ENCODE measurements at places on chromosomes 7 and 10.

- no peak overlapping the region for H3K27ac ChIP-seq
- H3K36me3 ChIP-seq: no peaks in the 10 kb centered on the region
- no peak for DNase-seq
- no peaks in the 10 kb centered on the region for H3K27me3 ChIP-seq
- no peaks in the 10 kb centered on the region for H3K4me1 ChIP-seq
Measured at GRCh38 chr10:131697476-131698128, 203.2 kb upstream of the PPP2R2D start.

DNA sequence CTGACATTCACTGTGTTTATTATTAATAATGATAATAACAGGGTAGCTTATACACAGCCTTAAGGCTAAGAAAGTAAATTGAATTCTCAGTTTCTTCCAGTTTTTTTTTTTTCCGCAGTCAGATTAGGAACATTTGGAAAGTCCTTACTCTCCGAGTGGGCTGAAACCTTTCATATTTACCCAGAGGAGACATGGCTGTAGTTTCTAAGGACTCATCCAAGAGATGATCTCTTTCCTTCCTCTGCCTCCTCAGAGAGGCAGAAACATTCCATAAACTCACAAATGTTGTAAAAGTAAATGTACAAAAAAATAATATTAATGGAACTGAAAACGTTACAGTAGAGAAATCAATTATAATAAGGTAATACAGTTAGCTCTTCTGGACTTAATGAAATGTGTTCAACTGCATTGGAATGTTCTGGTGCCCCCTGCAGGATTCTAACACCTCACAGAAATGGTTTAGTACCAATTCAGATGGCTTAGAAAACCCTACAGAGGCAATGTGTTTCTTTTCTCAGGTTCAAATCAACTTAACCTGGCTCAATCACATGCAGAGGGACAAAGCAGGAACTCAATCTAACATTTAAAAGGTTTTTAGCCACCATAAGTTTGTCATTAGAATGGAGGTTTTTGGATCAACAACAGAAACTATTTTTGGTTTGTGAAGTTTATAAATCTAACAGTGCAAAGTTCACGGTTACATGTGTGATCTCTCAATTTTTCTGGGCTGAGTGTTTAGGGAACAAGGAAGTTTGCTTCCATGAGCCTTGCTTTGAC, 71.7 kb downstream of the ICA1 start:
- no peaks in the 10 kb centered on the region for H3K27me3 ChIP-seq
- H3K36me3 ChIP-seq: no peaks in the 10 kb centered on the region
- DNase-seq: peak; percentile 41
- H3K4me1 ChIP-seq: peaks cover 2% of the 10 kb centered on the region
- no peak overlapping the region for H3K4me3 ChIP-seq

GRCh38 chr7:157497367-157497743, 160.6 kb downstream of the DNAJB6 start:
- no peaks in the 10 kb centered on the region for H3K36me3 ChIP-seq
- no peaks in the 10 kb centered on the region for H3K4me1 ChIP-seq
- no peak for DNase-seq
- no peak overlapping the region for H3K27ac ChIP-seq
- no peaks in the 10 kb centered on the region for H3K27me3 ChIP-seq
- no peak overlapping the region for H3K4me3 ChIP-seq

GRCh38 chr10:7408291-7409044, 2.4 kb downstream of the SFMBT2 start:
- no peaks in the 10 kb centered on the region for H3K36me3 ChIP-seq
- DNase-seq: no peak
- H3K27ac ChIP-seq: no peak overlapping the region

DNA sequence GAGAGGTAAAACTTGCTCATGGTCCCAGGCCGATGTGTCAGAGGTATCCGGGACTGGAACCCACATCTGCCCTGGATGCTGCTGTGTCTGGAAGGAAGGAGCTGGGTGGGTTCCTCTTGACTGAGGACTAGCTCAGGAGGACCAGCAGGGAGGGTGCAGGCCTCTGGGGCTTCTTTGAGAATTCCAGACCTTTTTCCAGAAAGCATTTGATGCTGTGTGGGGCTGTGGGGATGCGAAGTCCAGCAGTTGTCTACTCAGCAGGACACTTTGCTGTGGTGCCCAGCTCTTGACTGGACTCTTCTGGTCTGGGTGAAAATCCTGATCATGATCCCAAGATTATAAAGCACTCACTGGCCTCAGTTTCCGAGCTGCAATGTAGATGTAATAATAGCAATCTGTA, 1.7 kb downstream of the RAMP3 start:
- no peak for DNase-seq
- no peak overlapping the region for H3K27ac ChIP-seq
- H3K4me1 ChIP-seq: peaks cover 2% of the 10 kb centered on the region
- H3K27me3 ChIP-seq: peaks cover 8% of the 10 kb centered on the region
- H3K4me3 ChIP-seq: no peak overlapping the region

- H3K4me3 ChIP-seq: no peak overlapping the region
- 0 out of 2 replicates have a peak, but pooled peaks cover 2% of the 10 kb centered on the region for H3K4me1 ChIP-seq
- H3K36me3 ChIP-seq: no peaks in the 10 kb centered on the region
- DNase-seq: no peak
- H3K27ac ChIP-seq: no peak overlapping the region
- H3K27me3 ChIP-seq: no peaks in the 10 kb centered on the region
Measured at GRCh38 chr10:28280652-28281051, 22.2 kb downstream of the MPP7 start.
